Mucosa of descending colon (tissue), 3 donors: ENCODE measurements at places on chromosomes 13 and 19.

- DNase-seq = no peak
Observed at GRCh38 chr19:39963898-39964297, 7.1 kb upstream of the PSMC4 start.

- DNase-seq = no peak
Observed at GRCh38 chr13:110706570-110707372, 855 bp upstream of the CARS2 start.

DNA sequence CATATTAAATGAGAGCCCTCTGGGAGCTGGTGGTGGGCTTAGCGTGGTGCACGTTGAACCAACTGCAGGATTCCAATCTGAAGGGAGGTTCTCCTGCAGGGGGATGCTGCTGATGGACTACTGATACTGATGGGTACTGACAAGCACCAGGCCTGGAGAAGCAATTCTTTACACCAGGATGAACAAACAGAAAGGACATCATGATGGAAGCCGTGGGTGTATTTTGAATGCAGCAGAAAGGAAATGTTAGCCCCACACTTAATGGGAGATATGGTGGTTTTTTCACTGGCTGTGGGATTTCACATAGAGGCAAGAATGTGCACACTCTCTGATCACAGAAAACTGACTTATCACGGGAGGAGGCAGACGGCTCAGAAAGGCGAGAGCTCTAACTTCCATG is 299.7 kb downstream of the TEX29 start:
- no peak for DNase-seq

GRCh38 chr13:43145534-43146196 is 122.3 kb downstream of the DNAJC15 start:
- no peak for DNase-seq

- no peak for DNase-seq
Observed at GRCh38 chr13:98370806-98371515, 193.9 kb upstream of the RNF113B start.

DNA sequence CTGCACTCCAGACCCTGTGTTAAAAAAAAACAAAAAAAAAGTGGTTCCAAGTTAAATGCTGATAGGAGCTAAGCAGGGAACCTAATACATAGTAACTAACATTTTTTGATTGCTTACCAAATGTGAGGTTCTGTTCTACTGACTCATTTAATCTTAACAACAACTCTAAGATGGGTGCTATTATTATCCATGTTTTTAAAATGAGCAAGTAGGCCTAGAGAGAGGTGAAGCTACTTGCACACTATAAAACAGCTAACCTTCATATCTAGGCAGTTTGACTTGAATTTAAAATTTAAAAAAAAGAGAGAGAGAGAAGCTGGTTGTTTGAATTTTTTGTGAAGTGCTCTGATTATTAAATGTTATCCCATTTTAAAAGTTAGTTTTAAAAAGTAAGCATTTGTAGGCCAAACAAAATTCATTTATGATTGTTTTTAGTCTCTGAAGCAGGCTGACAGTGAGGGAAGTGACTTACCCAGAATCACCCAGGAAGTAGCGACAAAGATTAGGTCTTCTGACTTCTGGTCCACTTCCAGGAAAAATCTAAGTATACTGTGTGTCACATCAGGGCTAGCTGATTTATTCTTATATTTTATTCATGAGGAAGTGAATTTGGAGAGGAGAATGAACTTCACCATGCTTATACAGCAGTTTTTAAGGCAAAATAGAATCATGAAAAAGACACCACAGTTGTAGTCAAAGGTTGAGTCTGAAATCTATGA is 2.4 kb downstream of the SIGLECL1 start:
- no peak for DNase-seq

- no peak for DNase-seq
Observed at GRCh38 chr13:43274881-43275280, 251.5 kb downstream of the DNAJC15 start.

GRCh38 chr13:72754111-72754510 is 26.4 kb downstream of the BORA start:
- DNase-seq = no peak

DNA sequence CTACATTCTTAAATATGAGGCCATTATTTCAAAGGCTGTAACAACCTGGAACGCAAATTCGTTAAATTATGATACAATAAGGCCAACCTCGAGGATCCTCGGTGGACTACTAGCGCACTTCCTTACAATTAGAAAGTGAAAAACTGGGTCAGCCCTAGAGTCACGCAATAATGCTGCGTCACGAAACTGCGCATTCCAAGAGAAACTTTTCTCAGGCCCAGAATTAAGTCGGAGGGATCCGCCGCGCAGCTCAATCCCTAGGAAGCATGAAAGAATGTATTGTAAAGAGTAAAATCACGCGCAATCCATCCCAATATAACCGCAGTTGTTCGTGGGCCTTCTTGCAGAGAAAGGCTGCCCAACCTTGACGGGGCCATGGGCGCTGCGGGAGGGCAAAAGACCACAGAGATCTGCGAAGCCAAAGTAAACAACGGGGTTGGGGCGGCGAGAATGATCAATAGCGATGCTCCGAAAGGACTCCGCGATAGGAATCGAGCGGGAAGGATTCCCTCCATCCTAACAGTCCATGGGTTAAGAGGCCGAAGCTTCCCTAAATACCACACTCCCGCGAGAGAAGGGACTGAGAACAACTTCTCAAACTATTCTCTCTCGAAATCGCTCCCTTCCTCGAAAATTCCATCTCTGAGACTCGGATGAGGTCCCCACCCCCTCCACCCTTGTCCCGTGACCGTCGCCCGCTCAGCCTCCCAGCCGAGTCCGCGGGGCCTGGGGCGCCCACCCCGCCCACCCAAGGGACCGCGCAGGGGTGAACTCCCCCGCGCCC is 564 bp downstream of the SPART start:
- peak; percentile 39 for DNase-seq

GRCh38 chr19:54282686-54283470 is 2.0 kb upstream of the LILRB2 start:
- DNase-seq = no peak

GRCh38 chr13:95382916-95383315 is 81.7 kb upstream of the ABCC4 start:
- DNase-seq = no peak

GRCh38 chr19:29851769-29852521 is 40.2 kb downstream of the CCNE1 start:
- no peak for DNase-seq

GRCh38 chr13:47049276-47049989 is 152.6 kb upstream of the HTR2A start:
- no peak for DNase-seq

DNA sequence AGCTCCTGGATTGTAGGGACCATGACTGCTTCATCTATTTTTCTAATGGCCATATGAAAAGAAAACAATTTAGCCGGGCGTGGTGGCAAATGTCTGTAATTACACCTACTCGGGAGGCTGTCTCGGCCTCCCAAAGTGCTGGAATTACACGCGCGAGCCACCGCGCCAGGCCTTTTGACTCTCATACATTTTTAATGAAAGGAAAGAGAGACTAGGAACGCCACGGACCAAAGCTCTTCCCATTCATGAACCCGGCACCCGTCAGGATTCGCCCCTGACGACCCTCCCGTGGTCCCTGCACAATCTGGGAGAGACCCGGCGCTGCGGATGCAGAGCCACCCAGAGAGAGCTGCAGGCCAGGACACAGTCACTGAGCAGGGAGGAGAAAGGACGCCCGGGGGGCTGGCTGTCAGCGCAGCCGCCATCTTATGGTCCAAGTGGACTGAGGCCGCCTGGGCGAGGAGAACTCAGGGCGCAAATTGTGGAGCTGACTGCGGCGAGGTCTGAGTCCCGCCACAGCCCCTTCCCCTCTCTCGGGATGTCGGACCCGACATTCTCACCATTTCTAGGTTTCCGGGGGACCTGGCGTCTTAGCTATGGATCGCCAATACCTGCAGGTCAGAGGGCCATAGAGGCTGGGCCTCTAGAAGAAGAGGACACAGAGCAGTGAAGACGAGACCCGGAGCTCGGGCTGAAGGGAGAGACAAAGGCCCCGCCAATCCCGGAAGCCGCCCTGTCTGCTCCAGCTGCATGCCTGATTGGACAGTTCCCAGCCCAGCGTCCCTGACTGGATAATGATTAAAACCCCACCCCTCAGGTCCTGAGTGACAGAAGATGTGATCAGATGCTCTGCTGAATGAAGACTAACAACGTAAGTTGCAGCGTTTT is at the start of gene ZNF681:
TSS of gene ZNF681 (minus strand) at position 705 of the 888 bp plus-strand sequence. CDS start at position 563, 142 bp downstream.
- peak; percentile 92 for DNase-seq

GRCh38 chr13:101139081-101139480 is 277.2 kb downstream of the NALCN start:
- DNase-seq = no peak

GRCh38 chr19:49560358-49560900 is 19.9 kb downstream of the NOSIP start:
- peak; percentile 67 for DNase-seq

DNA sequence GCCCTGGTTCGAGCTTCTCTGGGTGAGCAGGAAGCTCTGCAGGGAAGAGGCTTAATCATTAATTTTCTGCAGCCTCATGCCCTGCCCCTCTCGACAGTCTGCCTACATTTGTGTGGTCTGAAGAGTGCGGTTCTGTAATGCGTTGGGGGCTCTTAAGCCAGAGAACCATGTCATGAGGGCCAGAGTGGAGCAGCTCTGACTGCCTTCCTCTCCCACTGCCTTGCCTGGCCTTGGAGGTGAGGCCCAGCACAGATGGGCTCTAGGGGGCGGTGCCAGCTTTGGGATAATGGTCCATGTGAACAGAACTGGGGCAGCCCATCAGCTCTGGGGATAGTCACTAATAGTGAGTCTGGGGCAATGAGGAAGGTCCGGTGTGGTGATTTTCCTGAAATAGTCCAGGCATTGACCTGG is 5.7 kb downstream of the FGF9 start:
- DNase-seq = peak; percentile 65

DNA sequence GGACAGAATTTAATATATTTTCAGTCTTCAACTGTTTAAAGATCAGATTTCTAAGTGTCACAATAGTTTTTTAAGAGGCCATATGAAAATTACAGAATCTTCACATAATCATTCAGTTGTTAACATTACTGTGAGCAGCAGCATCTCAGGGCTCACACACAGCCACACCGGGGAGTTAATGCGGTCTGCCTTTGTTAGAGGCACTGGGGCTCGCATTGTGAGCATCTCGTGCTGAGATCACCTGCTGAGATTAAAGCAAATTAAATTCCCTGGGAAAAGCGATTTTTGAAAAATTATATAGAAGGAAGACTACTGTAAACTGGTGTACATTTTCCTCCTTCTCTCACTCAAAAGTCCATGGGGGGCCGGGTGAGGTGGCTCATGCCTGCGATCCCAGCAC is 16.6 kb downstream of the GPR12 start:
- no peak for DNase-seq

DNA sequence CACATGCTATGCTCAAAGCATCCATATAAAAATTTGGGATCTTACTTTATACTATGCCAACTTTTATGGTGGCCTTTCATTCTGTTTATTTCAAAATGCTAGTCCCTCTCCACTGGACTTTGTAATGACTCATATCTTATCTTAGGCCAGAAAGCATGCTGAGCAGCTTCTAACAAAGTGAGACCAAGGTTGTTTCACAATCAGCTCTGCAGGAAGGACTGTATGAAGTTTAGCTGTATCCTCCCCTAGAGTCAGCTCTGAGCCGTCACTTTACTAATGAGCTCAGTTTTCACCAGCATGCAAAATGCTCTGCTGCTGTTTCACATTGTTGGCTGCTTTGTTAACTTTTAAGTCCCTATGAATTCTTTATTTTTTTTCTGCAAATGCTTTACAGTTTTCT is 1608.8 kb downstream of the OLFM4 start:
- no peak for DNase-seq

DNA sequence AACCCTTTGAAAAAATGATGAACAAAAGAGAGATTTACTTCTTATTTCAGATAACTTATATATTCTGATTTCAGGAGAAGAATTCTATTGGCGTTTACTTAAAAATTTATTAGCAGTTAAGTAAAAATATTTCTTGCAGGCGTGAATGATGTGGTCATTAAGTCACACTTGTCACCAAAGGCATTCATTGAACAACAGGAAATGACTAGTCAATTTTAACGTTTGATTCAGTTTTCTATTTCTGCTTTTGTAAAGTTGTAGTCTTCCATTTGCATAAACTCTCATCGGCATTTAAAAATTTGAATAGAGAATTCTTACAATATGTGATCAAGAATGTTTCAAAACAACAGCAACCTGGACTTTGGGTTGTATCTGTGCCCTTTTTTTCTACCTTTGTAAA is 83.4 kb downstream of the GPR12 start:
- no peak for DNase-seq

DNA sequence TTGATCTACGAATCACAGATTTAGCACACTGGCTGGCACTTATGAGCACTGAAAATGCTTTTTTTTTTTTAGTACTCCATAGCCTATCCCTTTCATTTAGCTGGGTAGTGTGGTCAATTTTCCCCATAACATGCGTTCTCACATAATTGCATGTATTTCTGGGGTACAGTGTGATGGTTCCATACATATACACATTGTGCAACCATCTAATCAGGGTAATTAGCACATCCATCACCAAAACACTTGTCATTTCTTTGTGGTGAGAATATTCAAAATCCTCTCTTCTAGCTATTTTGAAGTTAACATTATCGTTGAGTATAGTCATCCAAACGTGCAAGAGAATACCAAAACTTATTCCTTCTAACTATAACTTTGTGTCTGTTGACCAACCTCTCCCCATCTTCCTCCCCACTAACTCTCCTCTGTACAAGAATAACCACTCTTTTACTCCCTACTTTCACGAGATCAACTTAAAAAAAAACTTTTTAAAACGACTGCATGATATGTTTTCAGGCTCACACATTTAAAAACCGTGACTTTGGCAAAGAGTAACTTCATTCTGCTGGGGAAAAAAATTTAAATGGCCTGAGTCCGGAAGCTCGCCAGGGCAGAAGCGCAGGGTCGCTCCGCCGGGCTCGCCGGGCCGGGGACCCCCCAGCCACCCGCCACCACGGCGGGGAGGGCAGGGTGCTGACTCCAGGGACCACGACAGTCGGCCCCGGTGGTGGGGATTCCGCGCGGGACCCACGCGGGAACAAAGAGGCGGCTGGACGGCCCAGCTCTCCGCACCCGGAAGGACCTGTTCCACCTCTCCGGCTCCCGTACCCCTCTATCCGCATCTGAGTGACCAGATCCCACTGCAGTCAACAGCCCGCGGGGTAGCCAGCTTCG is 868 bp upstream of the UBAC2 start:
- no peak for DNase-seq

DNA sequence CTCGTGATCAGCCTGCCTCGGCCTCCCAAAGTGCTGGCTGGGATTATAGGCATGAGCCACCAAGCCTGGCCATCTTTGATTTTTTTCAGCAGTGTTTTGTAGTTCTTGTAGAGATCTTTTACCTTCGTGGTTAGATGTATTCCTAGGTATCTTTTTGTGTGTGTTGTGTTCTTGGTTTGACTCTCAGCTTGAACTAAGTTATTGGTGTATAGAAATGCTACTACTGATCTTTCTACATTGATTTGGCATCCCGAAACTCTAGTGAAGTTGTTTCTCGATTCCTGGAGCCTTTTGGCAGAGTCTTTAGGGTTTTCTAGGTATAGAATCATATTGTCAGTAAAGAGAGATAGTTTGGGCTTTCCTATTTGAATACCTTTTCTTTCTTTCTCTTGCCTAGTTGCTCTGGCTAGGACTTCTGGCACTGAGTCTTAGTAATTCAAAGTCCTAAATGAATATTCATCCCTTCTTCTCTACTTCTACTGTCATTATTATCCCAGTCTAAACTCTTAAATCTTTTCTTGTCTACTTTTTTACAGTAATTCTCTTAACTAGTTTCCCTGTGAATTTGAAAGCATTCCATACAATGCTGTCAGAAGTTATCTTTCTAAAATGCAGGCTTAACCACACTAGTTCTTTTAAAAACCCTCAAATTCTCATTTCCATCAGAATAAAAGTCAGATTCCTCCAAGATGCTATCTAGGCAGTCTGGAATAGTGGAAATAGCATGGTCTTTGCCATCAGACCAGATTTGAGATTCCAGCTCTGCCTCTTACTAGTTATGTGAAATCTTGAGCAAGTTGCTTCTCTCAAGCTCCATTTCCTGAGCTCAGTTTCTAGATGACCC is 7.0 kb downstream of the GPR18 start:
- DNase-seq = no peak
